ENCODE measurements at places on chromosomes 6 and 20.

DNA sequence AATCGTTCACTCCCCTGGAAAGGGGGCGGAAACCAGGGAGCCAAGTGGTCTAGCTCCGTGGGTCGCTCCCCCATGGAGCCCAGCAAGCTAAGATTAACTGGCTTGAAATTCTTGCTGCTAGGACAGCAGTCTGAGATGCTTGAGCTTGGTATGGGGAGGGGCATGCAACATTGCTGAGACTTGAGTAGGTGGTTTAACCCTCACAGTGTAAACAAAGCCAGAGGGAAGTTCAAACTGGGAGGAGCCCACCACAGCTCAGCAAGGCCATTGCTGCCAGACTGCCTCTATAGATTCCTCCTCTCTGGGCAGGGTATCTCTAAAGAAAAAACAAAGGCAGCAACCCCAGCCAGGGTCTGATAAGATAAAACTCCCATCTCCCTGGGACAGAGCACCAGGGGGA lies 43.2 kb downstream of the COL21A1 start:
- no peak for DNase-seq

DNA sequence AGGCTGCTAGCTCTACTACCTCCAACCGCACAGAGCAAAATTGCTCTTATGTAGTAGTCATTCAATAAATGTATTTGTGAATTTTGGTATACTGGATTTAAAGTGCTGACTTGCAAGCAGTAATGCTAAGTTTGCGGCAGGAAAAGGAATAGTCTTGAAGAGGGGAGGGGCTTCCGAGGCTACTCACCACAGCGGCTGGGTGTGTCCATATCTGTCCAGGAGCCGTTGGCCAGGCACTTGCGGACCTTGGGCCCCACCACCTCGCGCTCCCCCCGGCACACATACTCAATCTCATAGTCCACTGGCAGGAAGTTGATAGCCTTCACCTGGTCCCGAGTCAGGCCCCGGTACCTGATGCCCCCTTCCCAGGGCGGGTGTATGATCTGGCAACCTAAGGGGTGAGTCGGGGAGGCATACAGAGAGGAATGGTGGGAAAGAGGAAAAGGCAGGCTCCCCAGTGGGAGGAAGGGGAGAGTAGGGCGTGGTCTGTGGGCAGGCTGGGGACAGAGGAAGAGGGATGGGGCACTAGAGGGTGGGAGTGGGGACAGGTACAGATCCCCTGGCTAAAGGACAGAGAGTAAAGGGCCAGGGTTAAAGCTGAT lies 1.7 kb downstream of the GABBR1 start:
- DNase-seq = no peak

DNA sequence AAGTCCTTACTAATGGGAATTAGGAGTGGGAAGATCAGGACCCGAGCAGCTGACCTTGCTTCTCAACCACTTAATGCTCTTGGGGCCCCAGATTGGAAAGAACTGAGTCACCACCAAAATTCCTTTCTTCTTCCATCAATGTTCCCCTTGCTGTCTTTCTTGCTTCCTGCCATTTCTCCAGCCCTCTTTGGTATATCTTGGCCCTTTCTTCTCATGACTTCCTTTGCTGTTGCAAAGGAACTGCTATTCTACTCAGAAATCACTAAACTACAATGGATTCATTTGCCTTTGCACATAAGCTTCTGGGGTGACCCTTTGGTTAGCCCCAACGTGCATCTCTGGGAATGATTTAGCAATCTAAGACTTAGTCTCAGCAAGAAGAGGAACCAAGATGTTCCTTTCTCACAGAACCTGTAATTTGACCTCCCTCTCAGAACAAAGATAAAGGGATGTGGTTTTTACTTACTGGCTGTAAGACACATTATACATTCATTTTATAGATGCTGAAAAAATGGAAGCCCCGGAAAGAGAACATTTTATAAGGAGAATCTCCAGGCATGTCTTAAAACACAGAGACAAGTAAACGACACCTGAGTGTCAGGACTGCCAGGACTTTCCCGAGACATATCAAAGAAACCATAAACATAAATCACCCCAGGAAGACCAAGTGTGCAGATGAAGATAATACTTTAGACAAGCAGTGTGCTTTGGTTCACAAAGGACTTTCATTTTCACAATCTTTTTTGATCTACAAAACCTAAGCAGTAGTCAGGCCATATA lies 99.0 kb upstream of the TNFAIP3 start:
- no peak for DNase-seq

DNA sequence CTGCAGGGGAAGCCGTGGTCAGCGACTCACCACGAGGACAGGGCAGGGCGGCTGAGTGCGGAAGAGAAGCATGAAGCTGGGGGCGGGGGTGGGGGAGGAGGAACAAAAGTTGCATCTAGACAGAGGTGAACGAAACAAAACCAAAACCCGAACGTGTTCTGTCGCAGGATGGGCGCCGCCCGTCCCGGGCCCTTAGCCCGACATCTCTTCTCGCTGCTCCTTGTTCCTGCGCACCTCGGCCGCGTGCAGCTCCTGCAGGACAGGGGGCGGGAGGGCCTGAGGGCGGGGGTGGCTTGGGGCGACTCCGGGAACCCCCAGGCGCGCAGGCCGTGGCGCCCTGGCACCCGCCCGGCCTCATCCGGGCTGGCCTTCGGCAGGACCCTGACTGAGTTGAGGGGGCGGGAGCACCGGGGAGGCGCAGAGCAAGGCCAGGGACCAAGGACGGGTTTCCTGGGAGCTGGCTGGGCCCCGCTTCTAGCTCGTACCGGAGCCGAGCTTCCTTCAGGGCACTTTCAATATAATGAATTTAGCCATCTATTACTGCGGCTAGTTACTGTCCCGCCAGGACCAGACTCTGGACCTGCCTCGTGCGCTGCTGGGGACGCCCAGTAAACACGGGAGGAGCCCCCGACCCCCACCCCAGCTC lies 12.0 kb downstream of the STMN3 start:
- no peak for DNase-seq

DNA sequence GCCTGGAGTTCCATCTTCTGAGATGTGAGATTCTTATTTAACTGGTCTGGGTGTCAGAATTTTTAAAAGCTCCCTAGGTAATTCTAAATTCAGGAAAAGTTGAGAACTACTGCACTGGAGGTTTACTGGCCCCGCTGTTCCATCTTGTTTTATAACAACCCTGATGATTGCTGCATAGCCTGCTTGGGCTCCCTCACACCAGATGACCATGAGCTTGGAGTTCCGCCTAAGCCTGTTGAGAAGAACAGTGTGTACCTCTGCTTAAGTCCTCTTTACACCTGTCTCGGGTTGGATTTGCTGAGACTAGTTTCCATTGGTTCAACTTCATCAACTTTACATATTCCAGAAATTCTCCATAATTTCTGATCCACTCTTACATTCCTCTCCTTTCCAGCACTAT lies 77.9 kb downstream of the FKBP5 start:
- no peak for DNase-seq

DNA sequence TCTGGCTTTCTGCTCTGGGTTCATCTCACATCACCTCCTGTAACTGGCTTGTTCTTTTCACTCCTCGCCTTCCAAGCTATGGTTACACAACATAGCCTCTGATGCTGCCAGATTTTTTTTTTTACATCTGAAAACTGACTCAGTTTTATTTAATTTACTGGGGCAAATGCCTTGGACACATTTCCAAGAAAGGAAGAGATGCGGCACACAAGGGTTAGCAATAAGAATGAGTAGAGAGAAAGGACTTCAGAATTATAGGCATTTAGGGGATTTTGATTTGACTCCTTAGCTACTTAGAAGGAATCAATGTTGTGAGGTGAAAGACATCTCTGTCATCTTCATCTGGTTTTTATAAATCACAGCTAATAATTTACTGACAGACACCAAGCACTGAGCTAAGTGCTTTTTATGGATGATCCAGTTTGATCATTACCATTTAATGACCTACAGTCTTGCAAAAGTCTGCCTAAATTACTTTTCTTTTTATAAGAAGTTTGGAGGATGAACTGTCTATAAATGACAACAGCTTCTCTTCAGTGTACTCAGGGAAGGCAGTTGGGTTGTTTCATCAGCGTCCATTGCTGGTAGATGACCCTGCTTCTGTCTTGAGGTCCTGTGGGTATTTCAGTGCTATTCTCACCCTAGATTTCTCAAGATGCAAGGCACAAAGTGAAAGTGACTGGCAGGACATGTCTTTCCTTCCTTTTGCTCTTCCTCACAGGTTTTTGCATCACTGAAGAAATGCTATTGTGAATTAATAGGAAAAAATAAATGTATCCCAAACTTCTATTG lies 31.1 kb downstream of the LAMA4 start:
- no peak for DNase-seq

GRCh38 chr6:44471271-44471981 lies 83.9 kb downstream of the CDC5L start:
- DNase-seq = no peak

DNA sequence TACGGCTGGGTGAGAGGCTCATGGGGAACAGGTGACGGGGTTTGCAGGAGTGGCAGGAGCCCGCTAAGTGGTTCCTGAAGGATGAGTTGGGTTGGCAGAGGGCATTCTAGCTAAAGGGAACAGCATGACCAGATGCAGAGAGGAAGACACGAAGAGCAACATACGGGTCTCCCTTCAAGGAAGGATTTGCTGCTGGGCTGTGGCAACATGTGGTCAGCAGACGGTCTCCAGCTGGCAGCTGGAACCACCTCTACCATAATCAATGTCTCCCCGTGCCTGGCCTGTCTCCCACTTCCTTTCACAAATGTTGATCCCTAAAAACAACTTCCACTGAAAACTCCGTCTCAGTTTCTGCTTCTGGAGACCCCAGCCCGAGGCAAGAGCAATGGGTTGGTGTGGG lies 80.6 kb upstream of the SULF2 start:
- no peak for DNase-seq

DNA sequence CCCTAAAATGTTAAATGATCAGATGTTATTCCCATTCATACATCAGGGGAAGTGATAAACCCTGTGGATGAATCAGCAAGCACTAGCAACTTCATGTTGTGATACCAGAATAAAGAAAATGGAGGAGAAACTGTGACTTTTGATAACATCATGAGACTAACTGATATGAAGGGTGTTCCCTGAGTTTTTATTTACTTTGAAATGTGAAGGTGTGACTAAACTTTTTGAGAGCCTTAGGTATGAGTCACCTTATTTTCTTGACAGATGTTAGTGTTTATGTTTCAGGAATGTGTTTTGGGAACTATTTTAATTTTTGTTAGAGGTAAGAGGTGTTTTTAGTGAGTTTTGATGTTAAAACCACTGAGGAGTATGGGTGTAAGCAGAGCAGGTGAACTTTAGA lies 4.4 kb downstream of the PARD6B start:
- no peak for DNase-seq

GRCh38 chr20:46331611-46332361 lies 23.5 kb upstream of the CDH22 start:
- DNase-seq = no peak

GRCh38 chr20:18676396-18676795 lies 88.5 kb downstream of the DTD1 start:
- no peak for DNase-seq

- no peak for DNase-seq
Measured at GRCh38 chr6:3757241-3757641, 5.7 kb upstream of the PXDC1 start.

GRCh38 chr20:58097943-58098342 lies 130.5 kb downstream of the ANKRD60 start:
- DNase-seq = no peak

DNA sequence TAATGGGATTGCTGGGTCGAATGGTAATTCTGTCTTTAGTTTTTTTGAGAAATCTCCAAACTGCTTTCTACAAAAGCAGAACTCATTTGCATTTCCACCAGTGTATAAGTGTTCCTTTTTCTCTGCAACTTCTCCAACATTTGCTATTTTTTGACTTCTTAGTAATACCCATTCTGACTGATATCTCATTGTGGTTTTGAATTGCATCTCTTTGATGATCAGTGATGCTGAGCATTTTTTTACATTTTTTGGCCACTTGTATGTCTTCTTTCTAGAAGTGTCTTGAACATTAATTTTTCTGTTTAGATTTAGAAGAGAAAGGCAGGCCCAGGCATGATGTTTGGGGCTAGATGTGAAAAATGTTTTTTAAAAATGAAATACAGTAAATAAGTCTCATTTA lies 553.1 kb upstream of the MAN1A1 start:
- DNase-seq = no peak

- no peak for DNase-seq
Measured at GRCh38 chr20:63347081-63347741, 13.9 kb downstream of the CHRNA4 start.

DNA sequence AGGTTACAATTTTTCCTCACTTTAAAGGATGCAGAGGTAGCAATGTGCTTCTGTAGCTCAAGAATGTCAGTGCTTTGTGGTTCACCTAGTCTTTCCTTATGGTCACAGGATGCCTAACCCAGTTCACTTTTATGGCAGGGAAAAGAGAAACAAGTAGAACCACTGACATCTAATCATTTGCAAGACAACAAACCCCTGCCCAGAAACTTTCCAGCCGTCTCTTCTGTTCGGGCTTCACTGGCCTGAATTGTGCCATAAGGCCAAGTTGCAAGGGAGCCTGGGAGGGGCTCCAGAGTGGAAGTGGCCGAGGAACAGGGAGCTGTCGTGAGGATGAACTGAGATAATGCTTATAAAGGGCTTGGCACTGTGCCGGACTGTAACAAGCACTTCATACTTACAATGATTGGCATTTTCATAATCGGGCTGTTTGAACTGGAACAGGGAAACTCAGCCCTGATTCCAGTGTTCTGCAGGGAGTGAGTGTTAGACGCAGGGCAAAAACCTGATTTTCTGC lies 212.6 kb downstream of the BCAS1 start:
- no peak for DNase-seq

- DNase-seq = no peak
Measured at GRCh38 chr6:80364149-80364548, 257.7 kb downstream of the BCKDHB start.

- DNase-seq = no peak
Measured at GRCh38 chr6:24394780-24395437, 7.8 kb upstream of the MRS2 start.

- DNase-seq = no peak
Measured at GRCh38 chr6:112332274-112332673, 14.9 kb upstream of the RFPL4B start.

DNA sequence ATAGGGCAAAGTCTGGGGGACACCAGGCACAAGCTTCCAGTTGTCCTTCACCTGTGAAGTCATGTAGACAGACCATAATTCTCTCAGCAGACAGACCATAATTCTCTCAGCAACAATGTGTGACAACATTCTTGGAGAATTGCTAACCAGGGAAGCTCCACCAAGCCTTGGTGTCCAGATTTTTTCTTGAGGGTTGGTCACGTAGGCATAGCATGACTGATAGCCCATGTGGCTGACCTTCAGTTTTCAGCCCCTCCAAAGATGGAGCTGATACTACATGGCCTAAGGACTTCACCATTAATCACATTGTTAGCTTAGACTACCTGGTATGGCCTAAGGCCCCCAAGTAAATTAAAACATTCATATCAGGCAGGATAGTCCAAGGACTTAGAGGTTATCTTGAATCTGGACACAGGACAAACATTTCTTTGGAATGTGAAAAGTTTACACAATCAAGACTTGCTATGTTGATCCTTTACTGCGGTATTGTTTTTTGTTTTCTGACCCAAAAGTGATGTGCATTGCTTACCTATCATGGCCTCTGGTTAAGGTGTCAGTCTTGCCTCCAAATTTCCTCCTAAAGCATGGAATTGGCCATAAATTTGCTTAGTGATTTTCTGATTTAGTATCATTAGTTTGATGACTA lies 76.9 kb downstream of the CEP57L1 start:
- no peak for DNase-seq

GRCh38 chr6:123808556-123808955 lies 4.9 kb downstream of the NKAIN2 start:
- DNase-seq = peak; percentile 69

GRCh38 chr20:36824142-36824940 lies 50.8 kb upstream of the DSN1 start:
- DNase-seq = no peak
